ENCODE measurements at places on chromosomes 3 and 15. TPM values are rescaled to one million over a fixed set of nuclear protein-coding genes. Genes with fewer than 3 reads are reported as not detected.

The NMB gene
- 5.1 TPM for total RNA-seq

The LCTL gene
- not detected for total RNA-seq

The MYRIP gene
- total RNA-seq: 0.19 TPM

The LEO1 gene
- 24.2 TPM for total RNA-seq

DNA sequence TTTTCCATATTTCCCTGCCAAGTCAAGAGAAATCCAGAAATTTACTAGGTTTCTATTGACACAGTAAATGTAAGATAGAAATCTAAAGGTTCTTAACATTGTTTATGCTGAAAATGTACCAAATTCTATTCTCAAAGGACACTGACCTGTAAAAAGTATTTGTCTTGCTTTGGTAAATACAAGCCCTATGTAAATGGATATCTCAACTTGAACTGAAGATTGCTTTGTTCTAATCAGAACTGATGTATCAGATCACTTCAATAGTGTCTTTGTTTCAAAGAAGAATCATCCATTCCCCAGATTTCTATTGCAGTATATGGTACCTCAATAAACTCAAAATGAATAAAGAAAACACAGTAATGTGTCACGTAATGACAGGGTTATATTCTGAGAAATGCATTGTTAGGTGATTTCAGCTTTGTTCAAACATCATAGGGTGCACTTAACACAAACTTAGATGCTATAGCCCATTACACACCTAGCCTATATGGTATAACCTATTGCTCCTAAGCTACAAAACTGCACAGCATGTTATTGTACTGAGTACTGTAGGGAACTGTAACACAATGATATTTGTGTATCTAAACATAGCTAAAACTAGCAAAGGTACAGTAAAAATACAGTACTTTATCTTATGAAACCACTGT is 143.5 kb upstream of the NECTIN3 start:
- no peak for DNase-seq

- no peak for DNase-seq
Measured at GRCh38 chr3:39149059-39149455, 4.3 kb downstream of the CSRNP1 start.

- DNase-seq: no peak
Measured at GRCh38 chr15:65077981-65078352, 1.4 kb downstream of the KBTBD13 start.

DNA sequence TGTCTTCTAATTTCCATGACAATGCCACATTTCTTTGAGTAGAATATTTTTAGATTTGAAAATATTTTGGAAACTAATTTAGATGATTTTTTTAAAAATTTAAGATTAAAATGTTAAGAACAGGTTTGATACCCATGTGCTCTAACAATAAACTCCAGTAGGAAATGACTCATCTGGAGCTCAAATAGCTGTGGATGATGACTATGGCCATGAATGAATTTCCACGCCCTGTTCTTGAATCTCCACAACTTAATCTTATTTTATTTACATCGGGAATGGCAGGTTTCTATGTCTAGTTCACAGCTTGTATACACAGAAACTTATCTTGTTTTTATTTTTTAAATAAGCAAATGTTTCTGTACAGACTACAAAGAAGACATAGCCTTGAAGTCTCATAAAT is 726.8 kb downstream of the NAALADL2 start:
- DNase-seq: peak; percentile 55

- peak; percentile 71 for DNase-seq
Measured at GRCh38 chr15:70111203-70112073, 13.7 kb upstream of the TLE3 start.

DNA sequence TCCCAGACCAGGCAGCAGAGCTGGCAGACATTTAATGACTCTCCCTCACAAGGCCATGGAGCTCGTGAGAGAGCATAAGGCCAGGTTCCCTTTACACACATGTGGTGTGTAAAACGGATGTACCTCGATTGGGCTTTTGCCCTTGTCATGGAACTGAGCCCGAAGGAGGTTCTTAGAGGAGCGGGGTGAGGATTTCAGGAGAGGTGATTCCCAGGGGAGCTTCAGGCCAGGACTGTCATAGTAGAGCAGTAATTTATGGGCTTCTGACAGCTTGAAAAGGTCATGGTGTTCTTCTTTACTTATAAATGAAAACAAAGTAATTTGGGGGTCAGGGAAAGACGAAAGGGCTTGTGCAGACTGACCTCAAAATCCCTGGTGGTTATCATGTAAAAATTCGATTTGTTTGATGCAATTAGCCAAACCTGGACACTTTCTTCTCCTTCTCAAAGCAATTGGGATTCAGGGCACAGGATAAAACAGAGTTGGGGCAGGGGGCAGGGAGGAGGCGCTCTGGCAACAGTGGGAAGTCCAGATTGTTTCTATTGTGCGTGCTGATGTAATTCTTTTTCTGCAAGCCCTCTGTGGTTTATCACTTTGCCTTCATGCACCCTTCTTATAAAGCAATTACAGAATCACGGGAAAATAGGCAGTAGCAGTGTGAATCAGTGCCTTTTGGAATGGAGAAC is 51.0 kb downstream of the CACNA1D start:
- no peak for DNase-seq

- DNase-seq: no peak
Measured at GRCh38 chr15:88015228-88015860, 241.2 kb downstream of the NTRK3 start.

DNA sequence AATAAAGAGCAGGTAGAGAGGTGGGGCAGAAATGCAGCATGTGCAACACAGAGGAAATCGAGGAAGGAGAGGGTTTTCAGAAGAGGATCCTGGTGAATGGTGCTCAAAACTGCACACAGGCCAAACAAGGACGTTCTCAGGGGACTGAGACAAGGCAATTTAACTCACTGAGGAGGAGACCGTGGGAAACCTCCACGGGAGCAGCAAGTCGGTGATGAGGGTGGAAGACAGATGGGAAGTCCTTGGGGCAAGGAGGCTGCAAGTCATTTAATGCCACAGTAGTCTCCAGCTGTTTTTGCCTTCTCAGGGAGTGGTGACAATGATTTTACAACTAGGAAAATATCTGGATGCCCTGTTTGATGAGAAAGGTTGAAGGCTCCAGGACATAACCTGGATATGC is 11.5 kb upstream of the PDIA5 start:
- DNase-seq: no peak
